ENCODE measurements at places on chromosomes 11 and 22.

- DNase-seq: no peak
Measured at GRCh38 chr11:134657631-134658030, 245.6 kb upstream of the B3GAT1 start.

DNA sequence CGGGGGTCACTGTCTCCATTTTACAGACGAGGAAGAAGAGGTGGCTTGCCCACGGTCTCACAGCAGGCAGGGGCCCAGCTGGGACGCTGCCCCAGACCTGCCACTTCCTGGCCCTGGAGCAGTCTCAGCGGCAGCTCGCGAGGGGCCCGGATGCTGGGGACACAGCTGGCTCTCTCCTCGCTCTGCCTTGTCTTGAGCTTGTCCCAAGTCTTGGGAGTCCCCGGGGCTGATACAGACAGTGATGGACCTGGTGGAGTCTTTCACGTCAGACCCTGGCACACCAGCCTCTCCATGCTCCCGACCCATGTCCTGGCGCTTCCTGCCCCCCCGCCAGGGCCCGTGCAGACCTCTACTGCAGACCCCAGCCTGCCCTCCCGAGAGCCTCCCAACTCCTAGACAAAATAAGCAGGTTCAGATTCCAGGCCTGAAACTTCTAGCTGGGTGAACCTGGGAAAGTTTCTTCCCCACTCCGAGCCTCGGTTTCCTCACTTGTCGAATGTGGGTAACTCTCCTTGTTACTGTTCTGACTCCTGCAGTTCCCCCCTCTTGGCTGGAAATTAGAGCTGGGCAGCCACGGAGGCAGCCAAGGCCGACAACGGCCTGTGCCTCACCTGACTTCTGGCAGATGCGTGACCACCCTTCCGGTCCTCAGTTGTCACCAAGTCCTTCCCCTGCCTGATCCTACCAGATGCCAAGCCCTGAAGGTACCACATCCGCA lies 145.4 kb downstream of the CACNA1I start:
- DNase-seq: no peak

DNA sequence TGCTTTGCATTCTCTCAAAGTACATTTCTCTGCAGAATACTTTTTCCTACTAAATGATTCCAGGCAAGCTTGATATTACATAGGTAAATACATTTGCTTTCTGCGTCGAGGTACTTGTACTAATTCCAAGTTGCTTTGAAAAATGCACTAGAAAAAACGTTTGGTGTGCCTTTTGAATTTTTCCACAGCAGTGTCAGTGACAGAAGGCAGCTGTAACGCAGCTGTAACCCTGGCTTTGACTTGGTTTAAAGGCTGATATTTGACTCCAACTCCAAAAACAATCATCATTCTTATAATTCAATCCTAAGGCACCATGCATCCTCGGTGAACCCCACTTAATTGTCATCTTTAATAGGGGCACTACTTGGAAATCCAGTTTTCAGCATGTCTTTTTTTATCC lies 125.0 kb downstream of the MAML2 start:
- no peak for DNase-seq

DNA sequence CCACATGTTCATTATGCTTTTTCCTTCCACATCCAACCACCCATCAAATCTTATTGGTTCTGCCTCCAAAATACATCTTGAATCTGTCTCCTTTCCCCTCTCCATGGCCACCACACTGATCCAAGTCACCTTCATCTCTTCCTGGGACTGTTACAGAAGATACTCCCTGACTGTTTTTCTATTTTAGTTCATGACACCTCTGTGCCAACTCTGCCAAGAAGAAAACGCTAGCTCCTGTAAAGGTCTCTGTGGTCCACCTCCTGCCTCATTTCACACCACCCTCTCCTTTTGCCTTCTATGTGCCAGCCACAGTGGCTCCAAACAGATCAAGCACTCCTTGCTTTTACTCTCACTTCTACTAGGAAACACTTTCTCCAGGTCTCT lies 58.9 kb upstream of the CLTCL1 start:
- DNase-seq: no peak

DNA sequence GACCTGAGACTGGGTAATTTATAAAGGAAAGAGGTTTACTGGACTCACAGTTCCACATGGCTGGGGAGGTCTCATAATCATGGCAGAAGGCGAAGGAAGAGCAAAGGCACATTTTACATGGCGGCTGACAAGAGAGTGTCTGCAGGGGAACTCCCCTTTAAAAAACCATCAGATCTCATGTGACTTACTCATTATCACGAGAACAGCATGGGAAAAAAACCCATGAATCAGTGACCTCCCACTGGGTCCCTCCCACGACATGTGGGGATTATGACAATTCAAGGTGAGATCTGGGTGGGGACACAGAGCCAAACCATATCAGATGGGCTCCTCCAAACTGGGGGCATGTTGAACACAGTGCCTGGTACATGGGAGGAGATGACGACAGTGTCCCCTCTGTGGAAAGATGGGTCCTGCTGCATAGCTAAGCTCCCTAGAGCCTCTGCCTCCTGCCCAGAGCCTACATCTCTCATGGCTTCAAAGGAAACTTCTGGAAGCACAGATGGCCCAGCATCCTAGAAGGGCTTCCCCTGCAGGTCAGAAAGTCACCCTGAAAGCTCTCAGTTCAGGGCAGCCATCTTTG lies 46.1 kb downstream of the MYEOV start:
- DNase-seq: peak; percentile 7

GRCh38 chr22:37976547-37976946 lies 7.8 kb downstream of the SOX10 start:
- no peak for DNase-seq

GRCh38 chr22:49672014-49672516 lies 155.6 kb downstream of the BRD1 start:
- no peak for DNase-seq

GRCh38 chr11:15280393-15280792 lies 165.7 kb downstream of the INSC start:
- no peak for DNase-seq

- no peak for DNase-seq
Measured at GRCh38 chr11:3623121-3623520, 18.7 kb downstream of the ART5 start.

- no peak for DNase-seq
Measured at GRCh38 chr11:130622141-130622542, 173.7 kb downstream of the ADAMTS15 start.

- DNase-seq: peak; percentile 54
Measured at GRCh38 chr22:20750461-20751184, 23.3 kb upstream of the SERPIND1 start.

DNA sequence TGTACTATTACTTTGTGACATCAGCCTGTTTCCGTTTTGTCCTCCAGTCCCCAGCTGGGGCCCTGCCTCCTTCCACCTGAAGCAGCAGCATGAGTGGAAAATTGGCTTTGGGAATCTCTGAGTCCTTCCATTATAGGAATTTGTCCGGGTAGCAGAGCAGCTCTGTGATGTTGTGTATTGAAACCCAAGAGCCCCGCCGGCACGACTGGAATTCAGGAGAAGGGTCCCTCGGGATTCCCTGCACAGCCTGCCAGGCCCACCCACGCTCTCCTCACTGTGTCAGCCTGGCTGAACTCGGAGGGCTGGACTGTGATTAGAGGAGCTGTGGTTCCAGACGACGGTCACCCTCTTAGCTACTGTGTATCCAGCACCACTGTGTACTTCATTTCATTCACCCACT lies 18.8 kb upstream of the TSPAN18 start:
- DNase-seq: no peak

DNA sequence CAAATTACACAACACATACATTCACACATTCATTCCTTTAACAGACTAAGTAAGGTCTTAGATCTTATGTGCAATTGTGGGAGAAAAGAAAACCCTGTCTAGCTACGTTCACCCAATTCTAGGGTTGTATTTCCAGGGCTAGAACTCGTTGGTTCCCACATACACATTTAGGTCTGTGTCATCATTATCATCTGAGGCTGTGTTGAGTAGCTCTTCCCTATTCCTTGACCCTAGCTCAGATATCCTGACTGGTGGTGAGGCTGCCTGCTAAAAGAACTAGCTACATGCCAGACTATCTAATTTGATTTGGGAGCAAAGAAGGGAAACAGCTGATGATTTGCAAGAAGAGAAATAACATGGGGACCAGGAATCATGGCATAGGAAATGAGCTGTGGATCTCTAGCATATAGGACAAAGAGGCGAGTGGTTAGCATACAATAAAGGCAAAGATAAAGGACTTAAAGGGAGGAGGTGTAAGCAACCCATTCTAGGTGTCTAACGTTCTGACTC lies 27.5 kb upstream of the OR10G7 start:
- no peak for DNase-seq

DNA sequence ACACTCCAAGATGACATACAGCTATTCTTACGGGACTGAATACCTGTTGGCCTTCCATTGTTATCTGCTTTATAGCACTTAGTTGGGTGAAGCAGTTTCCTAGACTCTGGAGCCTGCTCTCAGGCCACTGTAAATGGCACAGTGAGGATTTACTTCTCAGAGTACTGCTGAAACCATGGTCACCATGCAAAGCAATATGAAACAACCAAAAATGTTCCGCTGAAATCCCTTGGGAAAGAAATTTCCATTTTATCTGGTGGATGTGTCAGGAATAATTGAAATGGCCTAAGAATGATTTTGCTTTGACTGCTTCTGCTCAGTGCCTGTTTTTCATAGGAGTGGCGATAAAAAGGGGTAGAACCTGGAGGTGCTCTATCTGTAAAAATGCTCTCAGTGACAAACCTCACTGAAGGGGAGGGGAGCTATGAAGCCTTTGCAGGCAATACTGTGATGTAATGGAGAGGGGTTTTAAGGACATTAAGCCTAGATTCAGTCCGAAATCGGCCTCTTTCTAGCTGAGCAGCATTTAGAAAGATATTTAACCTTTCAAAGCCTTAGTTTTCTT lies 651.6 kb upstream of the ANO5 start:
- DNase-seq: no peak

GRCh38 chr11:134432776-134433175 lies 20.7 kb upstream of the B3GAT1 start:
- DNase-seq: no peak

DNA sequence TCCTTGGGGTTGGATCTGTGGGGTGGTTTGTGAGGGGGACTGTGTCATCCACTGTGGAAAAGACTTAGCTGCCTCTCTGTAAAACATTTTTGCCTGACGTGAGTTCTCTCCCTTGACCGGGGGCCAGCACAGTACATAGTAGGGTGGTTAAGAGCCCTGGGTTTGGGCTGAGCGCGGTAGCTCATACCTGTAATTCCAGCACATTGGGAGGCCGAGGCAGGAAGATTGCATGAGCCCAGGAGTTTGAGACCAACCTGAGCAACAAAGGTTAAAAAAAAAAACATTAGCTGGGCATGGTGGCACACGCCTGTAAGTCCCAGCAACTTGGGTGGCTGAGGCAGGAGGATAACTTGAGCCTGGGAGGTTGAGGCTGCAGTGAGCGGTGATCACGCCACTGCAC lies 74.7 kb upstream of the WNT7B start:
- DNase-seq: no peak

DNA sequence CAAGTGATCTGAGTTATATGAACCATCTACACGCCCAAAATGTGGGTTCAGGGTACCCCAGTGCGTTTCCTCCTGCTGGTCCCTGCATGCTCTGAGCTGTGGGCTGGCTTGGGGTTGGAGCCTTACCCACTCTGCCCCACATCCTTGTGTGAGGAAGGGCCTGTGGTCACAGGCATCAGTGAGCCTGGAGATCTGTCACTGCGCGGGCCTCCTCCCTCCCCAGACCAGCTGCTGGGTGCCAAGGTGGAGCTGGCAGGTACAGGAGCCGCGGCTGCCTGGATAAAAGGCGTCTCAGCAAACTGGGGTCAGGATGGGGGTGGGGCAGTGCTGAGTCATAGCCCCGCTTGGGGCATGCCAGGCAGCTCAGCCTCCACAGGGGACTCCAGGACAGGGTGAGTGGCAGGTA lies 17.9 kb downstream of the GNAZ start:
- DNase-seq: peak; percentile 36

DNA sequence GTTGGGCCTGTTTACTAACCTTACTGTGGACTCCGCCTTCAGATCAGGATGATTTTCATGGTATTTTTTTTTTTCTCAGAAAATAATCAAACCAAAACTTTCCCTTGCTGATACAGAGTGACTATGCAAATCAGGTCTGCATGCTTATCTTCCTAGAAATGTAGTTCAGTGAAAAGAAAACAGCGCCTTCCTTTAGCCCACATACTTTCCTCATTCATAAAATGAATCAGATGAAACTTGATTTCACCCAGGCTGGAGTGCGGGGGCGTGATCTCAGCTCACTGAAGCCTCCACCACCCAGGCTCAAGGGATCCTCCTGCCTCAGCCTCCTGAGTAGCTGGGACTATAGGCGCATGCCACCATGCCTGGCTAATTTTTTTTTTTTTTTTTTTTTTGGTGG lies 26.0 kb downstream of the ZNRF3 start:
- DNase-seq: peak; percentile 76

DNA sequence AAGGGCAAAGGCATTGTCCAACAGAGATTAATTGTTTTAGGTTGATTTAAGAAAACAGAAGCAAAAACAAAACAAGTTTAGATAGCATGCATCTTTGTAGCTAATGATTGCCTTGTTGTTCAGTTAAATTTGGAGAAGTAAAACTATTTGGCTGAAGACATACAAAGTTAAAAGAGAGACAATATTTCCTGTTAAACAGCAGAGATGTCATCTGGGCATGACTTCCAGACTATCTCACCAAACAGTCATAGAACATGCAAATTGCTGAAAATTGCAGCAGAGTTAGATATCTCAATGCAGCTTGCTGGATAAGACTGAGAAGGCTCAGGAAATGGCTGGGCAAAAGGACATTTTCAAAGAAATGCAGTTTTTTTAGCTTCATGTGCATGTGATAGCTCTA lies 57.5 kb upstream of the PDGFD start:
- no peak for DNase-seq

DNA sequence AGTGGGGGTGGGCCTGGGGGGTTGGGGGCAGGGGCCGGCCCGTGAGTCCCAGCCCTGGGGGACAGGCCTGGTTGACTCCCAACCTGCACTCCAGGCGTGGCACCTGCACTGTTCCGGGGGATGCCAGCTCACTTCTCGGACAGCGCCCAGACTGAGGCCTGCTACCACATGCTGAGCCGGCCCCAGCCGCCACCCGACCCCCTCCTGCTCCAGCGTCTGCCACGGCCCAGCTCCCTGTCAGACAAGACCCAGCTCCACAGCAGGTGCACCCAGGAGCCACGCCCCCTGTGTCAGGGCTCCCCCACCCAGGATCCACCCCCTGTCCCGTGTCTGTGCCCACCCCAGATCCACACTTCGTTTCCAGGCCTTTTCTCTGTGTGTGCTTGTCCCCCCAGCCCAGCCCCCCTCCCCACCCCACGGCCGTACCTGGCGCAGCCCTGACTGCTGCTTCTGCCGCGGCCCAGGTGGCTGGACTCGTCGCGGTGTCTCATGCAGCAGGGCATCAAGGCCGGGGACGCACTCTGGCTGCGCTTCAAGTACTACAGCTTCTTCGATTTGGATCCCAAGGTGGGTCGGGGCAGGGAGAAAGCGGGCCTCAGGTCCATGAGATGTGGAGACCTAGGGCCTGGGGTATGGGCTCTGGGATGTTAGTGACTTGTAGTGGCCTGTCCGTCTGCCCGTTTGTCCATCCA lies 4.8 kb downstream of the FERMT3 start:
- no peak for DNase-seq

DNA sequence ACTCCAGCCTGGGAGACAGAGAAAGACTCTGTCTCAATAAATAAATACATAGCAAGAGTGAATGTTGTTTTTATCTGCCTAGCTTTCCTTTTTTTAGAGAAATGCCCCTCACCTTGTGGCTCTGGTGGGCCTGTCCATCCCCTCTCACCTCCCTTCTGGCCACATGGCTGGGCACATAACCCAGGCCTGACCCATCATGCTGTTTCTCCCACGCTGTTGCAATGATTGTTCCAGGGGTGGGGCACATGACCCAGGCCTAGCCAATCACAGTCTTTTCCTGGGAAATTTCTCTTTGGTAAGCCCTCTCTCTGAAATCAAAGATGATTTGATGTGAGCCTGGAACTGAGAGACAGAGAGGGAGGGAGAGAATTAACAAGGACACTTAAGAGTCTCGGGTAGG lies 5.5 kb upstream of the CYTH4 start:
- DNase-seq: no peak
